Stimulated activated CD4-positive, alpha-beta T cell treated with anti-CD3 and anti-CD28 coated beads, Interleukin-2, amount 100 ng/mL, for 4 hours (primary cell): ENCODE measurements at places on chromosomes 7 and 10.

- DNase-seq, result no peak
These were observed 26.8 kb downstream of the ELFN1 start for GRCh38 chr7:1696671-1697498.

DNA sequence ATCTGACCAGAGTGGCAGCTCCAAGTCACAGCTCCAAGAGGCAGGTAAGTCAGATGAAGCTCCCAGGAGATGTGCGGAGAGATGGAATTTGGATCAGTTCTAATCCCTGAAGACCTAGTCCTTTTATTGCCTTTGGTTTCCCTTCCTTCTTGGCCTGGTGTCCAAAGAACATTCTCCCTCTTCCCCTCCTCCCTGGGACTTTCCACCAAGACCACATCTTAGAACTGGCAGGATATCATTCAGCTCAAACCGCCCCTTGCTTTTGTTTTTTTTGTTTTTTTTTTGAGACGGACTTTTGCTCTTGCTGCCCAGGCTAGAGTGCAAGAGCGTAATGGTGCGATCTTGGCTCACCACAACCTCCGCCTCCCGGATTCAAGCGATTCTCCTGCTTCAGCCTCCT, 190.8 kb downstream of the GFRA1 start:
- no peak for DNase-seq

GRCh38 chr7:64463636-64464375, 99.1 kb downstream of the ZNF680 start:
- DNase-seq, result no peak

DNA sequence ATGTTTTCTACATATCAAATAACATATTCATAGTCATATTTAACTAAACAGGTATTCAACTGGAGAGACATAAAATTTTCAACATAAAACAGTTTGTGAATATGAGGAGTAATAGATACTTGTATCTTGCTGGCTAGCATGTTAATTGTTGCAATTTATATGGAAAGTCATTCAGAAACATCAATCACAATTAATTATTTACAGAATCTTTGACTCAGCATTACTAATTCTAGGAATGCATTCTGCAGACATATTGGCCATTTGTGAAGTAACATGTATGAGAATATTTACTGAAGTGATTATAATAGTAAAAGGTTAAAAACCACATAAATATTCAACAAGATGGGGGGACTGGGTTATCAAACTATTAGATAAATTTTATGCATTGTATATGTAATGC, 203.7 kb downstream of the TSPAN12 start:
- no peak for DNase-seq

GRCh38 chr10:21340331-21340730, 185.2 kb downstream of the SKIDA1 start:
- no peak for DNase-seq

GRCh38 chr10:103884681-103885139, 29.3 kb upstream of the SH3PXD2A start:
- no peak for DNase-seq

DNA sequence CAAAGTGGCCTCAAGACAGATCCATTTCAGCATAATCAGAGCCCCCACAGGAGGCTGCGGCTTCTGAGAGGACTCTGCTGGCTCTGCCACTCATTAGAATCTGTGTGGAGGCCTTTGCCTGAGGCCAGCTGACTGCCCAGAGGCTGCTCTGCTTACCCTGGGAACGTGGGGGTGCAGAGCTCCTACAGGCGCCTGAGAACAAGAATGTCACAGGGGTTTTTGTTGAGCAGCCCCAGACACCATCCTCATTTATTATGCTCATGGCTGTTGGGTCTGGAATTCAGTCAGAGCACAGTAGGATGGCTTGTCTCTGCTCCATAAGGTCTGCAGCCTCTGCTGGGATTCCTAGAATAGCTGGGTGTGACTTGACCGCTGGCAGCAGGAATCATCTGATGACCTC, 101.8 kb upstream of the GDF10 start:
- DNase-seq, result no peak

DNA sequence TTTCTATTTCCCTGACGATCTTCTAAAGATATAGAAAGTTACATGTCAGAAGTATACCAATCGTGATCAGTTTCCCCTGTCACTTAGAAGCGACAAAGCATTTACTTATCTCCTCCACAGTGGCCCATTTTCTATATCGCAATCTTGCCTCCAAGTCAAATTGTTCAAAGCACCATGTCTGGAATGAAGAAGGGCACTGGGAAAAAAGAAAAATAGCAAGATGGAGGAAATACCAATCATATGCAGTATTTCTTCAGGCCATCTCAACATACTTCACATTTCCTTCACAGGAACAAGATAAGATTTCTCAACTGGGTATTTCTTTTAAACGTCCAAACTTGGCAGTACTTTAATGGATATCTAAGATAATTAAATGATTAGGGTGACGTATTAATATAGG, 63.3 kb upstream of the IL6 start:
- DNase-seq, result no peak

DNA sequence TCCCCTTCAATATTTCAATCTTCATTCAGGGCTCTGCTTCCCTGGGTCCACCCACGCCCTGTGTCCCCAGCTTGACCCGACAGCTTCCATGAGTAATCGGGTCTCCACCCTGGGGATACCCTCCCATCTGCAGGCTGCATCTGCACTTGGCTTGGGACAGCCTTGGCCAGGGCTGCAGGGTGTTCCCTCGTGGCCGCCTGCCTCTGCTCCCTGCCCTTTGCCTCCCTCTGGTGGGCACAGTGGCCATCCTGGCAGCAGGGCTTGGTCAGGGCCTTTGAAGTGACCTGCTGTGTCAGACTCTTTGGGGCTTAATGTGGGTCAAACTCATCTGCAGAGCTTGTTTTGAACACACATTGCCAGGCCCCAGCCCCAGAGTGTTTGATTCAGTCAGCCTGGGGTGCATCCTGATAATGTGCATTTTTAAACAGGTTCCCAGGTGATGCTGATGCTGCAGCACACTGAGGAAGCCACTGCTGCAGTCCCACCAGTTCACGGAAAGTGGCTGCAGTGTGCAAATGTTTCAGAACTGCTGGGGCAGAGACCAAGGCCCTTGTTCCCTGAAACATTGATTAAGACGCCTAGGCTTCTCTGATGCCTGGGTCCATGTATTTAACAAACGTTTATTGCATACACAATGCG, 80.7 kb upstream of the SEC61G start:
- DNase-seq, result no peak

DNA sequence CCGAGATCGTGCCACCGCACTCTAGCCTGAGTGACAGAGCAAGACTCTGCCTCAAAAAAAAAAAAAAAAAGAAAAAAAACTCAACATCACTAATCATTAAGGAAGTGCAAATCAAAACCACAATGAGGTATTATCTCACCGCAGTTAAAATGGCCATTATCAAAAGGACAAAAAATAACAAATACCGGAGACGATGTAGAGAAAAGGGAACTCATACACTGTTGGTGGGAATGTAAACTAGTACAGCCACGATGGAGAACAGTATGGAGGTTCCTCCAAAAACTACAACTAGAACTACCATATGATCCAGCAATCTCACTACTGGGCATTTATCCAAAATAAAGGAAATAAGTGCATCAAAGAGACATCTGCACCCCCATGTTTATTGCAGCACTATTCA, 24.3 kb downstream of the GRK5 start:
- no peak for DNase-seq

GRCh38 chr10:14306190-14306589, 24.5 kb downstream of the FRMD4A start:
- no peak for DNase-seq

GRCh38 chr10:120584786-120585185, 127.8 kb downstream of the PLPP4 start:
- DNase-seq, result no peak

DNA sequence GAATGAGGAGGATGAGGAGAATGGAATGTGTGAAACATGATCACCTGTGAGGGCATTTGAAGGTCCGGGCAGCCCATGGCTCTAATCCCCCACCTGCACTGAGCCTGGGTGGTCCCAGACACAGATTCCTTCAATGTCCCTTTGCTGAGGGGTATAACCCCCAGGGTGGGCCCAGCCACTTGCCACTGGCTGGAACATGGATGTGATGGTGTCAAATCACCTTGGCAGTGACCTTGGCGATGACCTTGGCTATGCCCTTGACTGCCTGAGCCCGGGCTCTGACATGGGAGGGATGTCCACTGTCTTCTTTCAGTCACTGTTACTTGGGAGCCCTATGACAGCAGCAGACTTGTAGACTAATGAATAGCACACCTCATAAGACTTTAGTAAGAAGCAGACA, 44.0 kb downstream of the PRKCQ start:
- no peak for DNase-seq

GRCh38 chr10:98078774-98079173, 48.4 kb upstream of the CRTAC1 start:
- DNase-seq, result no peak

- no peak for DNase-seq
These were observed 259.0 kb downstream of the PHTF2 start for GRCh38 chr7:78057571-78057970.

GRCh38 chr10:12720217-12720981, 281.1 kb downstream of the CCDC3 start:
- no peak for DNase-seq

DNA sequence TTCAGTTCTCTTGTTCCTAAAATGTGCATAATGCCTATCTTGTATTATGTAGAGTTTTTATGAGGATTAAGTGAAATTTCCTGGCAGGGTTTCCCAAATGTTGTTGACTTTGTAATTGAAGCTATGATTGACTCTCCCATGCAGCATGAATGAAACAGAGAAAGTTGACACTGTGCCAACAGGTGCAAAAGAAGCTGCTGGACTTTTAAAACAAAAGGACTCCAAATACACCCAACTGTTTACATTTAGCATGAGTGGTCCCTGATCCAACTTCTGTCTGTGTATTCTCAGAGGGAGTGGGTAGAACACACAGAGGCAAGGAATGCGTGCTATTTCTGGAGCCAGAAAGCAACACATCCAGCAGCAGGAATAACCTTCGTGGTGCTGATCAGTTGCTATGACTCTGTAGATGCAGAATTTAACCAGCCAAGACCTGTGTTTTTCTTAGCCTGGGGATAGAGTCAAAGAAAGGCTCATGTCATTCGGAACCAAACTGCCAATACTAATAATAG, 14.4 kb upstream of the RBM20 start:
- DNase-seq, result no peak

DNA sequence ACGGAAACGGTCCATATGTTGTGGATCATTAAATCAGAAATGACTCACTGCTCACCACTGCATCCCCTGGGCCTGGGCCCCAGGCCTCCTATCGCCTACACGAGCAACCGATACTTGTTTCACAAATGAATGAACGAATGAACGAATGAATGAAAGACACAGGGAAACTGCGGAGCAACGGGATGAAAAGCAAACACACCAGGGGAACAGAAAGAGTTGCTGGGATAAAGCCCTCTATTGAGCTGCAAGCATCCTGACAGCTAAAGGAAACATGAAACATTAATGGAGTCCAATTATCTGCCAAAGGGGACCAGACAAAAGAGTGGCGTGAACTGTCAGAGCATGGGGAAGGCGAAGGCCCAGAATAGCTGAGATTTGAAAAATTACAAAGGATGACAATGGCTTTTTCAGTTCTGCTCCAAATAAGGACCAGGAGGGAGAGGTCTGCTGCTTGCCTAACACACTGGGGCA, 92.1 kb downstream of the GRB10 start:
- DNase-seq, result no peak

- DNase-seq, result no peak
These were observed 121.2 kb downstream of the MTERF1 start for GRCh38 chr7:91759205-91759863.

- no peak for DNase-seq
These were observed 53.8 kb upstream of the LRRC4 start for GRCh38 chr7:128084896-128085608.

- DNase-seq, result peak; percentile 75
These were observed at the start of gene SUN1 for GRCh38 chr7:832167-832967. TSS of gene SUN1 (plus strand) at chr7:832476. CDS start at chr7:832525, 49 bp downstream.

GRCh38 chr7:20964281-20964918, 177.7 kb upstream of the SP8 start:
- no peak for DNase-seq

DNA sequence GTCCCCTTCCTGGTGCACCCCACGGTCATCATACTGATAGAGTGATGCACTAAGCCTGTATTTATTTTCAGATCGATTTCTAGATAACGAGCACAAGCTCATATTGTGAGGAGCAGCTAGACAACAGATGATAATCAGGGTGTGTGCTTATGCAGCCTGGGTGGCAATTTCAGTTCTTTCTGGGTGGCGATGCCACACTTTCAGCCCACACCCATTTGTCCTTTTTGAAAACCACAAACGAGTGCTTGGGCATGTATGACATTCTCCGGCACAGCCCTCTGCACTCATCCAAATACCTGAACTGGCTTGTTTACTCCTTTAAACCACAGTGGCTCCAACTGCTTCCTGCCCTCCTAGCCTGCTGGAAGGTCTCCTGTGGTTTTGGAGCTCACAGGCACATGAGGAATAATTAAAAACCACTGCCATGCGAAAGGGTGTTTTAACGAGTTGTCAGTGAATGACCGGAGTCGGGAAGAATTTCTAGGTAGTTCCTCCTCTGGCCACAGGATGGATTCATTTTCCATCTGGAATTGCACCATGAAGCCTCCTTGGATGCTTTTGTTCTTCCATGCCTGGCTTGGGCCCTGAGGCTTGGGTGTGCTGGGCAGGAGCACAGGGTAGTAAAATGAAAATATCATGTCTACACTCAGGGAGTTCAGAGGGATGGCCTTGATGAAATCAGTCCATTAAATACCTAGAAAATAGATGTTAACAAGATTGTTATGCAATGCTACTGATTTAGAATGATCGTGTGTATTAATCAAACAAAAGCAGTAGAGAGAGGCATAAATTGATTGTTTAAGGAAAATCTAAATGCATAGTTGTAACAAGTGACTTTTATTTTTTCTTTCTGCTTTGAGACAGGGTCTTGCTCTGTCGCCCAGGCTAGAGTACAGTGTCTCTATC, 52.4 kb upstream of the ITGB1 start:
- DNase-seq, result no peak

- DNase-seq, result no peak
These were observed 118.4 kb upstream of the SLC26A5 start for GRCh38 chr7:103564416-103564815.

GRCh38 chr10:86254526-86255174, 111.9 kb downstream of the GRID1 start:
- no peak for DNase-seq

DNA sequence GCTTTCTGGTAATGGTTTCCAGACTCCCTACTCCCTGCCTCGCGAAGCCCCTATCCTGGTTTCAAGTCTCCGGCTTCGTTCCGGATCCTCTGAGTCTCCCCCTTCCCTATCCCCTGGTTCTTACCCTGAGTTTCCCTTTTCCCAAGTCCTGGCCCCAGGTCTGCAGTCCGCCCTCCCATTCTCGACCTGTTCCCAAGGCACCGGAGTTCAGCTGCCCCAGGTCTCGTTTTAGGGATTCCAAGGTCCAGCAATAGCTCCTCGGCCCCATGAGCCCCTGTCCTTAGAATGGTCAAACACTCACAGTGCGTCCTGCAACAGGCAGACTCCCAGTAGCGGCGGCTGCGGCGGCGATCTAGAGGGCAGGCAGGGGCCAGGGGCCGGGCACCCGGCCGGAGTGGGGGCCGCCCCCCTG, 274 bp downstream of the PITX3 start:
- DNase-seq, result no peak

- DNase-seq, result peak; percentile 37
These were observed 113.7 kb downstream of the BRAF start for GRCh38 chr7:140810830-140811556.

- DNase-seq, result no peak
These were observed 8.9 kb downstream of the COL17A1 start for GRCh38 chr10:104076743-104077160.

- DNase-seq, result no peak
These were observed 23.2 kb upstream of the RADIL start for GRCh38 chr7:4906682-4907081.

GRCh38 chr7:867406-868188, 8.8 kb upstream of the GET4 start:
- no peak for DNase-seq
